Stimulated activated CD4-positive, alpha-beta T cell treated with anti-CD3 and anti-CD28 coated beads, Interleukin-4, amount 100 ng/mL, for 4 hours (primary cell): ENCODE measurements at places on chromosomes 2 and 18.

DNA sequence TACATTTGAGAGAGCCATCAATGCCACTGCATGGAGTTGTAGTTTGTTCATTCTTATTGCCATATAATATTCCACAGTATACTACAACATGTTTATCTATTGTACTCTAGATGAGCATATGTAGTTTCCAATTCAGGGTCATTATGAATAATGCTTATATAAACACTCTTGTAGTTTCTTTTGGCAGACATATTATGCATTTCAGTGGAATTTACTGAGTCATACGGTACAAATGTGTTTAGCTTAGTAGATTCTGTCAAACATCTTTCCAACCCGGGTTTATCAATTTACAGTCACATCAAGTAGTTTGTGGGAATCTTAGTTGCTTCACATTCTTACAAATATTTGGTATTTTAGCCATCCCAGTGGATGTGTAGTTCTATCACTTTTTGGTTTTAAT lies 161.1 kb downstream of the KCNH7 start:
- DNase-seq = no peak

GRCh38 chr2:217647925-217648324 lies 354.9 kb downstream of the TNS1 start:
- no peak for DNase-seq

DNA sequence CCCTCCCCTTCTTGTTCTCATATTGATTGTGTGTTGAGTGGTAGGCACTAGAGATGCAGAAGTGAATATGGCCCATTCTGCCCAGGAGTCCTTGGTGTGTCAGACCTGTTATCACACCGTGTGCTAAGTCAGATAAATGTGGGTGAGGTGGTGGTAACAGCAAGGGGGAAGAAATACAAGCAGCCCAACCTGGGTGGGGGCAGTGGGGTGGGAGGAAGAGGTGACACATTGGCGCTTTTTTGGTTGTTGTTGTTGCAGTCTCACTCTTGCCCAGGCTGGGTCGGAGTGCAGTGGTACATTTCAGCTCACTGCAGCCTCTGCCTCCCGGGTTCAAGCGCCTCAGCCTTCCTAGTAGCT lies 12.8 kb downstream of the B3GNT2 start:
- DNase-seq = no peak

DNA sequence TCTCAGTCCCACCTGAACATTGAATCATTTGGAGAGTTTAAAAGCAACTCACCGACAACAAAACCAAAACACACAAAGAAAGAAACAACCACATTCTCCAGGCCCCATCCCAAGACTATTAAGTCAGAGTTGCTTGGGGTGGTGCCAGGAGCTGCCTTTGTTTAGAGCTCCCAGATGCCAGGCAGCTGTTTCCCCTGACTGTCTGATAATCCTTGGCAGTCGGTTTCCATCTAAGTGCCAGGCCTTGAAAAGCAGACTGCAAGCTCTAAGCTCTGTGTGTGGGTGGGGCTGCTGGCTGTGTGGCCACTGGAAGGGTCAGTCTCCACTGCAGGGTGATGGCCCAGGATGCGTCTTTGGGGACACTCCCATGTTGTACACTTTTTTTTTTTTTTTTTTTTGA lies 255.3 kb upstream of the AGAP1 start:
- no peak for DNase-seq

DNA sequence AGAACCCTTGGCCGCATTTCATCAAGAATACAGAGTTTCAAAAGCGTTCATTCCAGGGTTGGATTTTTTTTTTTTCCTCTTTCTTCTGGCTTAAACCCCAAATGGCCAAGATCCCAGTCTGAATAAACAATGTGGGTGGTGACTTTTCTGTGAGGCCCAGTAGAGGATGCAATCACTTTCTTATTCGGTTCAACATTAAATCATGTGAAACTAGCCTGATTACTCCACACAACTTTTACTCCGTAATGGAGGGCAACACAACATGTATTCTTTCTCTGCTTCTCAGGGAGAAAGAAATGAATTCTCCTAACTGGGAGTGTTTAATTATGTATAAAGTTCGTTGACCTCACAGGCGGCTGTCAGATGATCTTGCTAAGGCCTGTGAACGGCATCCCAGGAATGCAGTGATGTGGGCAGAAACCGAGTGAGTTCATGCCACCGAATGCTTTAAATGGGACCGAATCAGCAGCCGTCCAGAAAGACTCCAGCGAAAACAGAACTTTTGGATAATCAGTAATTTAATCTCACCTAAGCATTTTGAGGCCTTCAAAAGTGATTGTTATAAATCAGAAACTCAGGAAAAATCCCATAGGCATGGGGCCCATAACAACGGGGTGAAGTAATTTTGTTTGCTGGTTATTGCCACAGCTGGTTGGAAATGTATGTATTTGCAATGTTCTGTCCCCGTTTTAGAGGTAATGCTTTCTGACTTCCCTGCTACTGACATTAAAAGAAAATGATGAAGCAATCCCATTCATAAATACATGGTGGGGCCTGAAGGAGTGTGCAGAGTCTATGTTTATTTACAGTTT lies 81.5 kb downstream of the BCL2 start:
- no peak for DNase-seq

- DNase-seq = no peak
Measured at GRCh38 chr18:13186687-13187086, 31.9 kb upstream of the LDLRAD4 start.

DNA sequence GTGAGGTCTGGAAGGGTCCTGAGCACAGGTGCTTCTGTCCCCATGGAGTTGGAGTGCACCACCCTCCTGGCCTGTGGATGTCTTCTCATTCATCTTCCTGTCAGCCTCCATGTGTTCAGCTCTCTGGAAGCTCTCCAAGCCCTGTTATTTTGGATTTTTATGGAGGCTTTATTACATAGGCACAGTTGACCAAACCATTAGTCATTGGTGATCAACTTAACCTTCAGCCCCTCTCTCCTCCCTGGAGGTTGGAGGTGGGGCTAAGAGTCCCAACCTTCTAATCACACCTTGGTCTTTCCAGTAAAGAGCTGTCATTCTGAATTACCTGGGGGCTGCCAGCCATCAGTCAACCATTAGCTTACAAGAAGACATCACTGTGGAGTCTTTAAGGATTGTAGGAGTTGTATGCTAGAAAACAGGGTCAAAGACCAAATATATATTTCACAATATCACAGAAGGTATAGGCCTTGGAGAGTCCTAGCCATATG lies 7.5 kb upstream of the MCFD2 start:
- DNase-seq = no peak

- DNase-seq = no peak
Measured at GRCh38 chr2:18153741-18154140, 275.3 kb downstream of the KCNS3 start.

- no peak for DNase-seq
Measured at GRCh38 chr2:74019516-74019915, 34.8 kb downstream of the TET3 start.

GRCh38 chr18:48162956-48163737 lies 232.7 kb upstream of the SMAD2 start:
- DNase-seq = no peak

DNA sequence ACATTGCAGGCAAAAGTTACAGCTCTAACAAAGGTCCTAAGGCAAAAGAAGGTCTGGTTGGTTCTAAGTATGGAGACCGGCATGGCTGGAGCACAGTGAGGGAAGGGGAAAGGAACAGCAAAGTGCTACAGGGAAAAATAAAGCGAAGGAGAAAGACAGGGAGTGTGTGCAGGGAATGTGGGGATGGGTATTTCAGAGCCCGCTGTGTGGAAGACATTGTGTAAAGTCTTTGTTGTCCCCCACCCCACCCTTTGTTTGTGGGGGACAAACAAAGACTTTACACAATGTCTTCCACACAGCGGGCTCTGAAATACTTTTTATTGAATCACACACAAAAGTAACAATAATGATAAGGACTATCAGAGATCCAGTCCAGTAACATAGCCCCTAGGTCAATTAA lies 28.9 kb upstream of the C2orf15 start:
- no peak for DNase-seq

GRCh38 chr2:100113990-100114433 lies 28.4 kb downstream of the AFF3 start:
- DNase-seq = no peak

GRCh38 chr2:145741181-145741580 lies 1221.3 kb upstream of the ZEB2 start:
- DNase-seq = no peak

- no peak for DNase-seq
Measured at GRCh38 chr2:85878719-85879370, 9.9 kb downstream of the ST3GAL5 start.

- no peak for DNase-seq
Measured at GRCh38 chr2:147161746-147162145, 683.1 kb upstream of the ACVR2A start.

GRCh38 chr18:13199169-13199568 lies 19.4 kb upstream of the LDLRAD4 start:
- no peak for DNase-seq

DNA sequence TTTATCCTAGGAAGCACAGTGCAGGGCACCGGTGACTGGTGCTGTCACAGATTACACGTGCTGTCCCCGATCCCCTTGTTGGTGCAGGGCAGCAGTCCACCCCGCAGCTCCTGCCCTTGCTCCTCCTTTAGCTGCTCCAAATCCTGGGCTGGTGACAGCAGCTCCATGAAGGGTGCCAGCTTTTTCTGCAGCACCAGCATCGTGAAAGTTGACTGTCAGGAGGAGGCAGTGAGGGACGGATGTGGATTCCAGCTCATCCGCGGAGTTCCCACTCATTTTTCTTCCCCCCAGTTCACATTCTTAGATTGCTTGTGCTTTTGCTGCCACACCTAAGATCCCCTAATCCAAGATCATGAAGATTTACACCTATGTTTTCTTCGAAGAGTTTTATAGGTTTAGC lies 67.5 kb downstream of the ONECUT2 start:
- DNase-seq = no peak

DNA sequence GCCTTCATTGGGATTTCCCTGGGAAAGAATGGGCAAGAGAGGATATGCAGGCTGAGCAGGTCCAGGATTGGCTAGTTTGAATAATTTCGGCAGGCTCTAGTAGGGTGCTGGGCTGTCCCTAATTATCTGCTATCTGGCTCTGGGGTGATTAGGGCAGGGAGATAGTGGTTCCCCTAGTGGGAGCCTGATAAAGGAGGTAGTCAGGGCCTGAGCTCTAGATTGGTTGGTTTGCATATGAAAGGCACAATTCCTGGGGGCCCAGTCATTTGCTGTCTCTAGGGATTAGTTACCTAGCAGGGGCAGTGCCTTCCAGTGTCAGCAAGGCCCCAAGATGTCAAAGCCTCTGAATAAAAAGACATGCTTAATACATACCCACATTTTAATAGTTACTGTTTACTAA lies 690.1 kb upstream of the KLHL29 start:
- no peak for DNase-seq

- DNase-seq = no peak
Measured at GRCh38 chr18:49546278-49546677, 15.6 kb upstream of the LIPG start.

- DNase-seq = peak; percentile 7
Measured at GRCh38 chr2:9099341-9099751, 95.9 kb upstream of the MBOAT2 start.

DNA sequence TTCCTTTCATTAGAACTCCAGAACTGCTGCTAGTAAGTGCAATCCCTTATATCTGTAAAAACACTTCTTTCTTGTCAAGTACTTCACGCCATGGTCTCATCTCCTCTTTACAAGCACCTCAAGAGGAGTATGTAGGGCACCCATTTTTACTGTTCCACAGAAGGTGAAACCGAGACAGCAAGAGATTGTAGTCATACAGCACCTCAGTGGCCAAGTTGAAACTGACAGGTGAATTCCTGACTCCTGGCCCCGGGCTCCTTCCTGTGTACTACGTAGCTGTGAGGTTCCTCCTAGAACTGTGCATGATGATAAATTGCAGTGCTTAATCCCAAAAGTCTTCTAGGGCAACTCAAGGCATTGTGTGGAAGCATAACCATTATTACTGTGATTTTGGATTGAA lies 131.5 kb upstream of the MEIS1 start:
- no peak for DNase-seq

- no peak for DNase-seq
Measured at GRCh38 chr2:53231908-53232307, 535.7 kb upstream of the CHAC2 start.

GRCh38 chr2:26562811-26563645 lies 78.1 kb downstream of the CIB4 start:
- no peak for DNase-seq

- no peak for DNase-seq
Measured at GRCh38 chr18:46591783-46592391, 65.1 kb downstream of the LOXHD1 start.

DNA sequence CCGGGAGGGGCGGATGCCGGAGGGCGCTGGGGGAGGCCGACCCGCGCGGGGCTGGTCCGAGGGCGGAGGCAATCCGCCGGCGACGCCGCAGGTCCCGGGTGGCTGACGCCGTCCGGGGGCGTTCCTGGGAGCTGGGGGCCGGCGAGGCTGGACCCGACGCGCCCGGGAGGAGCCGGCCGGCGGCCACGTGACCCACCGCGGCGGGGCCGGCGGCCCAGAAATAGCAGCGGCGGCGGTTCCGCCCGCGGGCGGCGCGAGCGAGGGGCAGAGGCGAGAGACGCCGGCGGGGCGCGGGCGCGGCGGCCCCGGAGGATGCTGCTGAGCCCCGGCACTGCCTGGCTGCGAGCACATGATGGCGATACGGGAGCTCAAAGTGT lies at the start of gene RAB31:
Gene RAB31 (plus strand): TSS at position 245 of the 377 bp plus-strand sequence. CDS start 105 bp downstream, at position 350.
- DNase-seq = peak; percentile 5
